ENCODE measurements at places on chromosomes 11 and 22.

GRCh38 chr11:18235394-18236334, 938 bp downstream of the SAA4 start:
- DNase-seq = no peak

- DNase-seq = no peak
Observed at GRCh38 chr11:100860318-100861155, 173.4 kb downstream of the ARHGAP42 start.

- DNase-seq = peak; percentile 56
Observed at GRCh38 chr11:13238879-13239514, 38.6 kb upstream of the BMAL1 start.

DNA sequence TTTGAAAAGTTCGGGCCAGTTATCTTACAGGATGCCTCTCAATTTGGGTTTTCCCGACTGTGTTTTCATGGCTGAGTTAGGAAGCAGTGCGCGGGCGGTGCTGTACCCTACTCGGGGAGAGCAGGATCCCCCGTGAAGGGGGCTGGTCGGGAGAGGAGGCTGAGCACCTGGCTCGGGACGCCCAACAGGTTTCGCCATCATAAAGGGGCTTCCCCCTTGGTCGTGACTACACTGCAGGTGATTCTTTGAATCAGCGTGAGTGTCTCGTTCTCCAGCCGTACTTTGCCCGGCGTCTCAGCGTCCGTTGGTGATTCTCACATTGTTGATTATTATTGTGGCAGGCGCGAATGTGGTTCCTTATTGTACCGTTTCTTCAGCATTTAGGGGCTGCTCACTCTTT, 46.6 kb downstream of the ST14 start:
- no peak for DNase-seq

DNA sequence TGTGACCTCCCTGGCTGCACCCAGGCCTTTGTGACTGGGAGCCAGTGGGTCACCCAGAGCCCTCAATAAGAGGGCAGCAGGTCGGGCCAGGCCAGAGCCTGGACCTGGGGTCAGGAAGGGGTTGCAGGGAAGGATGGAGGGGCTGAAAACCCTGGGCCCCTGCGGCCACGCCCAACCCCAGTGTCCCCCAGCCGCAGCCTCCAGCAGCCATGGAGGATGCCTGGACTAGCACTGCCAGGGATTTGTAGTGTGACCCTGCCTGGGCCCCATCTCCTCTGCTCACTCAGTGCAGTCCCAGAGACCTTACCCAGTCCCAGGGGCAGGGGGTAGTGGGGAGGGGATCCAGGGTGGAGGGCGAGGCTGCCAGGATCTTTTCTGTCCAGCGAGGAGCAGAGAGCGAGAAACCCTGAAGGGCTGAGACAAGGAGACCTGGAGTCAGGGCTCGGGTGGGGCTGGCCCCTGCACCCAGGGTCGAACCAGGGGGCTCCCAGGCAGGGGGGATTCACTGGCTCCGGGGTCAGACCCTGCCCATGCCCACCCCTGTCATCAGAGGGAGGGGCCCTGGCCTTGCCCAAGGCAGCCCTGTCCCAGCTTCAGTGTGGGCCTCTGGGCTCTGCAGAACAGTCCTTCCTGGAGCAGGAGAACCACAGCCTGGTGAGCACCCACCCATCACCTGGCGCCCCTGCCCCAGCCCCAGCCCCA, 187.5 kb downstream of the IGLL1 start:
- DNase-seq = no peak

Measured in effector memory CD8-positive, alpha-beta T cell (primary cell).